ENCODE measurements at places on chromosomes 6 and 20.

GRCh38 chr6:11218538-11219399 is 13.7 kb downstream of the NEDD9 start:
- no peak for DNase-seq

DNA sequence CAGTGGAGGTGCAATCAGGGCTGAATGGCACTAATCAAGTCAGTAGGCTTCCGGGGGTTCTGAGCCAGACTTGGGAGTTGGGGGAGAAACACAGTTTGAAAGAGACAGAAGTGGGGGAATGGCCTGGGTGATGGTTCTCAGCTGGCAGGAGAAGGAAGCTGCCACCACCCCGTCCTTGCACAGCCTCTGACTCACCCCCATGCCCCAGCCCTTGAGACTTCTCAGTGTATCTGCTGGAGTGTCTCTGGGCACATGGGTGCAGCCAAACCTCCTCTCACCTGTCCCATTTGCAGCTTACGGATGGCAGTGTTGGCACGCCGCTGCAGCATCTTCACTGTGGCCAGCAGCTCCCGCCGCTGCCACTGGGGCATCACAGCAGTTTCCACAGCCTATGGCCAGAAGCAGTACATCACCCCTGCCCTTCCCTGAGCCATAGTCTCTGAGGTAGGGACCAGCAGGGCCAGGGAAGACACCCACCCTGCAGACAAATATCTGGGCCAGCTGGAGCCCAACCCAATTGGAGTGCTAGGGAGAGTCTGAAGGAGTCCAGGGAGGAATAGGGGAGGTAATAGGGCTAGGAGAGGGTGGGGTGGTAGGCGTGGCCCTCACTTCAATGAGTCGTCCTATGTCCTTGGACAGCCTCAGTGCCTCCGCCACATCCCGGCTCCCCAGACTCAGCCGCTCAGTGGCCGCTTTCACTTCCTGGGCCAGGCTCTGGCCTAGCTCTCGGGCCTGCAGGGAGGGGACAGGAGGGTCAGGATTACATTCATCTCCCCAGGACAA is 11.2 kb downstream of the AARS2 start:
- DNase-seq, result no peak

- no peak for DNase-seq
Observed at GRCh38 chr6:72715119-72715518, 93.3 kb downstream of the KCNQ5 start.

DNA sequence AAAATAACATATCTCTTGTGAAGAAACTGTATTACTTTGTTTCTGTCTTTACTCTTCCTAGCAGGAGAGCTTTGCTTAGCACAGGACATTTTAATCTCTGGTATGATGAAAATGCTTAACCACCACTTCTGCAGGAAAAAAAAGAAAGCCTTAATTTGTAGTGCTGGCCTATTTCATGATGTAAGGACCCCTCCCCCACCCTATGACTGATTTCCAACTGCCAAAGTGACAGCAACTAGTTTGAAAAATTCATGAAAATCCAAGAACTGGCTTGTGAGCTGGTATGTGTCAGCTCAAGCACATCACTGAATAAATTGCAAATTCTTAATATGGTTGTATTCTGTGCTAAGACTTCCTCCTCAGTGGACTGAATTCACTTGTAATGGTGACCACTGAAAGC is 125.3 kb downstream of the REV3L start:
- no peak for DNase-seq

GRCh38 chr20:32481311-32482142 is 103.6 kb downstream of the NOL4L start:
- no peak for DNase-seq

DNA sequence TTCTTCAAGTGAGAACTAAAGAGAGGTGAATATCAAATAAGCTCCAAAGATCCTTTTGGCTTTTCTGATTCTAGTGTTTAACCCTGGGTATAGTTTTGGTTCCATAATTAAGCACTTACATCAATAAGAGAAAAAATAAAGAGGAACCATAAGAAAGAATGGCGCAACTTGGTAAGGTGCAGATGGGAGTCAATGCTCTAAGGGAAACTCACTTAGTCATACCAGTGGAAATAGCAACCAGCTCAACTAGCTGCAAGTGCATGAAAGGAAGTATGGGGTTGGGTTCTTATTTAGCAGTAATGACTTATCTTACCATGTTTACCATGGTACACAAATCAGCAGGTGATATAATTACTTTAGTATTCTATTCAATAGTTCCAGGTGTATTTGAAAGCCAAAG is 296.5 kb upstream of the RUNX2 start:
- no peak for DNase-seq

GRCh38 chr6:35151466-35151865 is 10.3 kb upstream of the TCP11 start:
- no peak for DNase-seq

GRCh38 chr20:37525810-37526209 is 1.9 kb downstream of the BLCAP start:
- DNase-seq, result no peak

DNA sequence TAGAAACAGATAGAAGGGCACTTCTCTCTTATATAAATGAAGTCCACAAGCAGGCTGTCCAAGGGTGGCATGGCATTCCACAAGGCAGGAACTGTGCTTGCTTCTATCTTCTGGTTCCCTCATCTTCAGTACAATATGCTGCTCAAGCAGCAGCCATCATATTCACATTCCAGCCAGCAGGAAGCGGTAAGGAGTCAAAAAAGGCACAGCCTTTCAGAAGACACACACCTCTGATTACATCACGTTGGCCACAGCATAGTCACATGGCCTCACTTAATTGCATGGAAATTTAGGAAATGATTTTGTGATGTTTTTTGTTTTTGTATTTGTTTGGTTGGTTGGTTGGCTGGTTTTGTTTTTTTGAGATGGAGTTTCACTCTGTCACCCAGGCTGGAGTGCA is 19.0 kb downstream of the REM1 start:
- DNase-seq, result no peak

DNA sequence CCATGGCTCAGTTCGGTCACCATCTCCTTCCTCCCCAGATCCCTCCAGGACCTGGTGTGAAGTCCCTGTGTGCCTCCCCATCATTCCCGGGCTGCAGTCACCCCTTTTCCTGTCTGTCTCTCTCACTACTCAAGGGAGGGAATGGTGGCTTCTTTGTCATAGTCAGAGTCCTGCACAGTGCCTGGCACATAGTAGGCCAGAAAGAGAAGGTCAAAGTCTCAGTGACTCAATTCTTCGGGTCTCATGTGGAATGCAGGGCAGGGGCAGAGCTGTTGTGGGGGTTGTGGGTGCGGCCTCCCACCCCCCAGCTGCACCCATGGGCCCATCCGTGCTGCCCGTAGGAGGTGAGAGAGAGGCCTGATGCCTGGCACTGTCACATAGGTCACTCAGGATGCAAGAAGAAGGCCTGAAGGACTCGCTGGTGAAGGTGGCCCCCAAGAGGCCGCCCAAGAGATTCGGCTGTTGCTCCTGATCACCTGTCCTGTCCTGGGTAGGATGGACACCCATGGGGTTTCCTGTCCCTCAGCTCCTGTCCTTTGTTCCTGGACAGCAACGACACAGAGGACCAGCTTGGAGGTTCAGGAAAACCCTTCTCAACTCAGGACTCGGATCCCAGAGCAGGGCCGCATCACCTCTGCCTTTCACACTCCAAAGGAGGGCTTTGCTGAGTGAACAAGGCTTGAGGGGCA is 34.1 kb downstream of the RAB44 start:
- no peak for DNase-seq

- no peak for DNase-seq
Observed at GRCh38 chr6:132919045-132919860, 104.9 kb downstream of the RPS12 start.

DNA sequence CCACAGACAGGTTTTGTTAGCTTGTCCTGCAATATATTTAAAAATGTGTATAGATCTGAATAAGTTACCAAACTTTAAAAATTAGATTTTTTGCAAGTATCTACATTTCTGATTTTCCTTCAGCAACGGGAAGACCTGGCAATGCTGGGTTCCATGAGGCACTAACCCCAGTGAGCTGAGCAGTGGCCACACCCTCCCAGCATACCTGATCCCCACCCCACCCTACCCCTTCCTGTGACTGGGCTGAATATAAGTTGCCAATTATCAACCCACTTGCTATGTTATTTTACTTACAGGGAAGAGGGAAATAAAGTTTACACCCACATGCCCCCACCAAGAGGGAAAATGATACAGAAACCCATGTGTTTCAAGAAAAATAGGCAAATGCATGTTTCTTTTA is 70.3 kb upstream of the RALGAPA2 start:
- DNase-seq, result no peak

GRCh38 chr20:20304942-20305341 is 63.0 kb upstream of the INSM1 start:
- DNase-seq, result no peak

GRCh38 chr6:145313041-145313855 is 422.1 kb downstream of the EPM2A start:
- no peak for DNase-seq

- no peak for DNase-seq
Observed at GRCh38 chr6:79833964-79834284, 113.4 kb downstream of the ELOVL4 start.

GRCh38 chr6:158808442-158808833 is 10.7 kb downstream of the EZR start:
- DNase-seq, result no peak

- no peak for DNase-seq
Observed at GRCh38 chr20:39871013-39871412, 818.0 kb downstream of the MAFB start.

GRCh38 chr6:7591770-7592169 is 1.8 kb downstream of the SNRNP48 start:
- DNase-seq, result no peak

DNA sequence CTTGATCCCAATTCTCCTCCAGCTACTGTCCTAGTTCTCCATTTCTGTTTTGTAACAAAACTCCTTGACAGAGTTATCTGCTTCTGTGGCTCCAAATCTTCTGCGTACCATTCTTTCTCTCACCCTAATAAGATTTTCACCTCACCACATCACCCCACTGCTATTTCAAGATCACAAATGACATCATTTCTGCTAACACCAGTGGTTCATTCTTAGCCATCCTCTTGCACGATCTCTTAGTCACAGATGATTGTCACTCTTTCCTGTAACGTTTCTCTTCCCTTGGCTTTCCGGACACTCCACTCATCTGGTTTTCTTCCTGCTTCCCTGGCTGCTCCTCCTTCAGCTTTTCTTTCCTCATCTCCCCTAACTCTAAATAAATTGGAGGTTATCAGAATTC is 56.8 kb upstream of the FABP7 start:
- no peak for DNase-seq

DNA sequence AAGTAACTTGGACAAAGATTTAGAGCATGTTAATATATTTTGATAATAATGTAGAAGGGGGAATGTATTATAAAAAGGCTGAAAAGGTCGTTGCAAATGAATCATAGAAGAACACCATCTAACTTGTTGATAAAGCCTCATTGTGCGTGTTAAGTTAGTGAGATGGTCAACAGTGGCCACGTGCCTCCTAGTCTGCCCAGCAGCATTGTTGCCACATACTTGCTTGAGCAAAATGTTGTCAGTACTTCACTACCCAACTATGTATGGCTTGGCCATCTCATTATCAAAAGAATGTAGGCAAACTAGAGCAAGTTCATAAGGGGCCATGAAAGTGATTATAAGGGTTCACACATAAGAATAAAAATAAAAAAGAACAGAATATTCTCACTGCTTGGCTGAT is 84.6 kb downstream of the PHACTR1 start:
- DNase-seq, result no peak

- DNase-seq, result no peak
Observed at GRCh38 chr6:93790981-93791380, 371.6 kb upstream of the EPHA7 start.

DNA sequence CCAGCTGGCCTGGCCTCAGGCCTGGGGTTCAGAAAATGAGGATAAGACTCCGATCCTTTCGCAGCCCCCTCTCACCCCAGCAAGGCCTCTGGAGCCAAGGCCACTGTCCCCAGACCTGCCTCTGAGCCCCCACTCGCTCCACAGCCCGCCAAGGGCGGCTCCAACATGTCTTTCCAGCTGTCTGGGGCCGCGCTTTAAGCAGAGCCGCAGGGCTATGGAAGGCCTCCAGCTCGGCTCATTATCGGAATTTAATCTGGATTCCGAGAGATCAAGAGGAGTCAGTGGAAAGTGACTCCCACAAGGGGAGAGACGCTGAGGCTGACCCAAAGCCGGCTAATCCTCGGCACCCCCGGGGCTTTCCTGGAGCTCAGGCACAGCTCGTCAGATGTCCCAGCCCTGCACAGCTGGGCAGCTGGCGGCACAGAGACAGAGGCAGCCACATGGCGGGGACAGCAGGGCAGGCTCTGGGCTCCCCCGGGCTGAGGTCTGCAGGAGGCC is 41.8 kb downstream of the BMP7 start:
- no peak for DNase-seq

DNA sequence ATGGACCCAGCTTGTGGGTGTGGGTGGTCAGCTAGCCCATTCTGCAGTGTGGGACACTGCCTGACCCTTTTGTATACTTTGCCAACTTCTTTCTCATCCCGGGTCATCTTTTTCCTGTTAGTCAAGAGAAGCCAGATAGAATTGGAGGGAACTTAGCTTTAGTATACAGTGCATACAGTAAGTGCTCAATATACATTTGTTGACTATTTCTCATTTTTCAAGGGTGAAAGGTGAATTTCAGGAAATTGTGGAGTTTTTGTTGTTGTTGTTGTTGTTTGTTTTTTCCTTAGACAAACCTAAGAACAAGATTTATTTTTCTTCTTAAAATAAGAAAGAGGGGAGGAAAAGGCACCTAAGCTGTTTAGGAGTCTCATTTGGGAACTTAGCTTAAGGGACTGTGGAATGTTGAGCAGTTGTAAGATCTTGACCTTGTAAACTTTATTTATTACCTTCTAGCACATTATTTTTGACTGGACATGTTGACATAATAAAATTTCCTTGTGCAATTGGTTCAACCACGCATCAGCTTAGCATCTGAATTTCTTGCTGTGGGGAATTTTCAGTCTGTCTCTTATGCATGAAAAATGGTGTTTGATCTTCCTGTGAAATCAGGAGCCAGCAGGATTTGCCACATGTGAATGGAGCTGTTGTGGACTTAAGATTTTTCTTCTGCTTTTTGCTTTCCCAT is 113.6 kb downstream of the ARID1B start:
- no peak for DNase-seq

- no peak for DNase-seq
Observed at GRCh38 chr6:64553249-64553786, 917.7 kb downstream of the PHF3 start.

- no peak for DNase-seq
Observed at GRCh38 chr6:13260831-13261230, 67.5 kb downstream of the TBC1D7 start.

GRCh38 chr6:139743664-139744437 is 369.4 kb upstream of the CITED2 start:
- no peak for DNase-seq

DNA sequence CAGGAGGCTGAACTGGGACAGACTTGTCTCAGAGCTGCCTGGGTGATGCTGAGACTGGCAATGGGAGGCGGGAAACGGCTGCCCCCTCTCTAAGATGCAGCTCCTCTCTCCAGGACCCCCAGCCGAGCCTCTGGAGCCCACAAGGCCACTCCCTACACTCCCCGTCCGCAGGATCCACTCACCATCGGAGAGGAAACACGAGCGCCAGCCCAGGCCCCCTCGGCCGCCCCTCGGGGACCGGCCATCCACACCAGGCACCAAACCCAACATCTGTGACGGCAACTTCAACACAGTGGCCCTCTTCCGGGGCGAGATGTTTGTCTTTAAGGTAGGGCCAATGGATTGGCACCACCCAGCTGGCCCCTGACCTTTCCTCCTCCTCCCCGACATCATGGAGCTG is 10.8 kb downstream of the MMP24OS start:
- DNase-seq, result no peak

Data from activated CD4-positive, alpha-beta T cell treated with anti-CD3 and anti-CD28 coated beads for 4 hours (primary cell).